ENCODE measurements at places on chromosomes 13 and 19. TPM values are rescaled to one million over a fixed set of nuclear protein-coding genes. Genes with fewer than 3 reads are reported as not detected.

DNA sequence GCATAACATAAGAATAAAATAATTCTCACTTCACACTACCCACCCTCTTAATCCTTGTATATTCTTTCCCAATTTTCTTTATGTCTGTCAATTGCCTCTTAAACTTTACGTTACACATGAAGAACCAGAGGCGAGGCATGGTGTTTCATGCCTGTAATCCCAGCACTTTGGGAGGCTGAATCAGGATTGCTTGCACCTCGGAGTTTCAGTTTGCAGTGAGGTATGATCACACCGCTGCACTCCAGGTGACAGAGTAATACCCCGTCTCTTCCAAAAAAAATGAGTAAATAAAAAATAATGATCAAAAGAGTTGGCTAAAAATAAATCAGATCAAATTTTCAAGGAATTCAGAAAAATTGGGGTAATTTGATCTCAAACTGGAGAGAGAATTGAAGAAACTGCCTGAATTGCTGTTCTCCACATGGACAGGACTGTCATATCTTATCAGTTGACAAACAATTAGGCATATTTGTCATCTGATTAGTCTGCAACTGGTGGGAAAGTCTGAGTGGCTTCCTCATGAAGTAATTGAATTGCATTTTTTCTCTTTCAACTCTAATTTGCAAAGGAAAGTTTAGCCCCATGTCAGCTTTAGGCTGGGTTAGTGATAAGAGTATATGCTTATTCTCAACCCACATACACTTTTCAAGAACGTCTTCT, 302.9 kb downstream of the ITGBL1 start:
- DNase-seq: peak; percentile 11

- peak; percentile 13 for DNase-seq
Measured at GRCh38 chr13:101916108-101916774, 463.8 kb downstream of the ITGBL1 start.

- peak; percentile 94 for DNase-seq
Measured at GRCh38 chr19:2974342-2975041, 2.9 kb upstream of the TLE6 start.

- no peak for DNase-seq
Measured at GRCh38 chr19:50311723-50312635, 17.2 kb downstream of the KCNC3 start.

- no peak for DNase-seq
Measured at GRCh38 chr13:40207001-40207478, 459.4 kb downstream of the FOXO1 start.

- DNase-seq: peak; percentile 89
Measured at GRCh38 chr19:33795370-33796163, 1.1 kb upstream of the KCTD15 start.

DNA sequence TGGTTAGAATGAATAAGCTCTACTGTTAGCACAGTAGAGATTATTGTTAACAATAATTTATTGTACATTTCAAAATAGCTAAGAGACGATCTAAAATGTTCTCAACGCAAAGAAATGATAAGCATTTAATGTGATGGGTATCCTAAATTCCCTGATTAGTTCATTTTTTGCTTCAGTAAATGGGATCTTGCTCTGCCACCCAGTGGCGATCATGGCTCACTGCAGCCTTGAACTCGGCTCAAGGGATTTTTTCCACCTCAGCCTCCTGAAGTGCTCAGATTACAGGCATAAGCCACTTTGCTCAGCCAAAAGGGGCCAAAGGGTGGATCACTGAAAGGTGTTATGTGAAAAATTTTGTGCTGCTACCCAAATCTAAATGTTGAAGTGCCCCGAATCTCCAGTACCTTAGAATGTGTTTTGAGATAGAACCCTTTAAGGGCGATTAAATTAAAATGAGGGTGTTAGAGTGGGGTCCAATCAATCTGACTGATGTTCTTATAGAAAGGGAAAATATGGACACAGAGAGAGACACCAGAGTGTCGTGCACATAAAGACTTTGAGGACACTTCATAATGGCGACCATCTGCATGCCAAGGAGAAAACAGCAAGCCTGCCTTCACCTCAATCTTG, 31.5 kb upstream of the ZNF766 start:
- peak; percentile 71 for DNase-seq

Gene YJEFN3
- 0.43 TPM for total RNA-seq

All from fibroblast of villous mesenchyme (primary cell).